ENCODE measurements at places on chromosomes 16 and 17.
A peak's percentile ranks its signal among the peaks of the same experiment; 100 is the strongest.

GRCh38 chr16:79601931-79602627, 1.5 kb upstream of the MAF start:
- DNase-seq, result peak; percentile 76

DNA sequence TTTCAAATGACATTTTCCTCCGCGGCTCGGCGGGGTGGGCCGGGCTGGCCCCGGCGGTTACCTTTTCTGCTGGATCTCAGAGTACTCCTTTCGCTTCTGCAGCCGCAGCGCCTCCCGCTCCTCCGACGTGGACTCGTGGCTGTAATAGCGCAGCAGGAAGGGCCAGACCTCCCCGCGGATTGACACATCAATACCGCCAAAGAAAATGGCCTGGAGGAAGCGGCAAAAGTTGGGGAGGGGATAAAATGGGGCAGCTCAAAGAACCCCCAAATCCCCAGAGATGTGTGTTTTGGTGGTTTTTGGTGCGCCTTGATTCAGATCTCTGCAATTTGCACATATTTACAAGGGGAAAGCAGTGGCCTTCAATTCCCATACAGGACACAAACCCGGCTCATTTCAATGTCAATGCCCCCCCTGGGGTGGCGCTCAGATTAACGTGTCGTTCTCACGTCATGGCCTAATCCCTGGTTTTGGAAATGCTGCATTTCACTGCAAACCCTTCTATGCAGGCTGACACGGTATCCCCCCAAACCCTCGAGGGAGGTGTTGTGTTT, 85.9 kb downstream of the TBC1D16 start:
- DNase-seq, result no peak

GRCh38 chr17:44999433-44999832, 31.3 kb upstream of the C1QL1 start:
- no peak for DNase-seq

- no peak for DNase-seq
Measured at GRCh38 chr16:84843149-84844048, 23.6 kb downstream of the CRISPLD2 start.

- DNase-seq, result peak; percentile 13
Measured at GRCh38 chr16:50841081-50841886, 99.4 kb downstream of the CYLD start.

GRCh38 chr17:6052926-6053325, 17.3 kb upstream of the WSCD1 start:
- DNase-seq, result no peak

DNA sequence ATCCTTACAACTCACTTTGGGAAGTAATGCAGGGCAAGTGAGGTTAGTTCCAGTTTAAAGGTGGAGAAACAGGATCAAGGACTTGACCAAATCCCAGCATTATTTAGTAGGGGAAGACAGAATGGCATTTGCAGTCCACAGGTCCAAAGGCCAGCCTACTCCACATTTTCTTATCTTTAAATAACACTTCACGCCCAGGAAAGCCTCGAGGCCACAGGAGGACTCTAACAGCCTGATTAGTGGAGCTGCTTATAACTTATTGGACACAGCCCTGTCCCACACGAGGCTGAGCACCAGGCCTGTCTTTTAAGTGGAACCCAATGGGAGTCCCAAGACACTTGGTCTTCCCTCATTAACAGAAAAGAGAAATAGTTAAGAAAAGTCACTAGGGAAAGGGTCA, 12.1 kb upstream of the HYDIN start:
- DNase-seq, result no peak

GRCh38 chr17:75774991-75775668, 9.5 kb upstream of the UNK start:
- peak; percentile 26 for DNase-seq

- DNase-seq, result no peak
Measured at GRCh38 chr16:69111216-69111875, 5.9 kb downstream of the HAS3 start.

GRCh38 chr17:42818379-42818778, 5.7 kb downstream of the BECN1 start:
- DNase-seq, result no peak

DNA sequence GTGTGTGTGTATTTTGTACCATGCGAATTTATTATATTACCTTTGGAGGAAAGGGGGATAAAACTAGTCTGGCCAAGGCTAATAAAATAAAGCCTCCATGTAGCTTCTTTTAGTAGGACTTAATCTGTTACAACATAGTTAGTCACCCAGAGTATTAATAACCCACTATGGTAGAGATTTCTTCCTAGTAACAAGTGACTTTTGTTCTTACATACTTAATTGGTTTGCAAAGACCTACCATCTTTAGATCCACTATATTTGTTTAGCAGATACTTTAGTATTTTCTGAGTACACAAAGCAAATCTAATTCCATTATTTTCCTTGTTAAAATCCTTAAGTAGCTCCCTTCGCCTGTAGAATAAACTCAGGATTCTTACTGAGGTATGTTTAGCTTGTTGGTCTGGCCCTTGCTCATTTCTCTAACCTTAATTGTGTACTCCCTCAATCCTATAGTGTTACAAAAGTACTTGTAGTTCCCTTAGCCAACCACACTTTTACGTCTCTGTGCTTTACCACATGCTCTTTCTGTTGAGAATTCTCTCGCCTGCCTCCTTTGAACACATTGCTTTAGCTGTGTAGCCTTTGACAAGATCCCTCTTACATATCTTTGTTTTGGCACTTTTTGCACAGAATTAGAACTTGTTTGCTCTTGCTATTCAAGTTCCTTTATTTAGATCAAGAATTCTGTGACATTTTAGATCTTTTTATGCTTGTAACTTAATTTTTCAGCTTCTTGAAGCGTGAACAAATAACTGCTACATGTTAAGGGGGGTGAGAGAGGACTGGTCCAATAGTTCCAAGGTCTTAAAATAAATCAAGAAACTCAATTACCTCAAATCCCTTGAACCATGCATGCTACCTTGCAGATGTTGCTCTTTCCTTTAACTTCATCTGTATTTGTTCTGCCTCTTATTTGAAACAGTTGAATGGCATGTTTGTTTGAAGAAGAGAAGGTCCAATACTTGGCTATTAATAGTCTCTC, 23.8 kb downstream of the CLTC start:
- no peak for DNase-seq

DNA sequence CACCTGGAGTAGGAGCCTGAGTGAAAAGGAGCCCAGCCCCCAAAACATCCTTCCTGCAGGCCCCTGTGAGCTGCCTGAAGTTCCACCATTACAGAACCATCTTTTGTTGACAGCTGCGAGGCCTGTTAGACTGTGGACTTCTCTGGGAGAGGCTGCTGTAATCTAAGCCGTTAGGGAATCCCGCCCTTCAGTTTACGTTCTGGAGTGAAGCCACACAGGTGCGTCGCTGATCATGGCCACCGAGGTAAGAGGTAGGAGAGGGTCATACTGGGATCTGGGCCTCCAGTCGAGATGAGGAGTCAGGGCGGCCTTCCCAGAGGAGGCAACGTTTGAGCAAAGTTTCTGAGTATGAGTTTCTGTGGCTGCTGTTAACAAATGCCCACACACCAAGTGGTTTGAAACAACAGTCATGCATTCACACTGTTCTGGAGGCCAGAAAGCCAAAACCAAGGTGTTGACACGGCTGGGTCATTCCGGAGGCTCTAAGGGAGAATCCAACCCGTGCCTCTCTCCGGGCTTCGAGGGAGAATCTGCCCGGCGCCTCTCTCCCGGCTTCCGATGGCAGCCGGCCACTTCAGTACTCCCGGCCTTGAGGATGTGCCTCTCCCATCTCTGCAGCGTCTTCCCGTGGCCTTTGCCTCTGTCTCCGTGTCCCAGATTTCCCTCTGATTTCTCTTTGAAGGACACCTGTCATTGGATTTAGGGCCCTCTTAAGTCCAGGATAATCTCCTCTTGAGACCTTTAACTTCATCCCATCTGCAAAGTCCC, 26.6 kb upstream of the ATP2C2 start:
- no peak for DNase-seq

DNA sequence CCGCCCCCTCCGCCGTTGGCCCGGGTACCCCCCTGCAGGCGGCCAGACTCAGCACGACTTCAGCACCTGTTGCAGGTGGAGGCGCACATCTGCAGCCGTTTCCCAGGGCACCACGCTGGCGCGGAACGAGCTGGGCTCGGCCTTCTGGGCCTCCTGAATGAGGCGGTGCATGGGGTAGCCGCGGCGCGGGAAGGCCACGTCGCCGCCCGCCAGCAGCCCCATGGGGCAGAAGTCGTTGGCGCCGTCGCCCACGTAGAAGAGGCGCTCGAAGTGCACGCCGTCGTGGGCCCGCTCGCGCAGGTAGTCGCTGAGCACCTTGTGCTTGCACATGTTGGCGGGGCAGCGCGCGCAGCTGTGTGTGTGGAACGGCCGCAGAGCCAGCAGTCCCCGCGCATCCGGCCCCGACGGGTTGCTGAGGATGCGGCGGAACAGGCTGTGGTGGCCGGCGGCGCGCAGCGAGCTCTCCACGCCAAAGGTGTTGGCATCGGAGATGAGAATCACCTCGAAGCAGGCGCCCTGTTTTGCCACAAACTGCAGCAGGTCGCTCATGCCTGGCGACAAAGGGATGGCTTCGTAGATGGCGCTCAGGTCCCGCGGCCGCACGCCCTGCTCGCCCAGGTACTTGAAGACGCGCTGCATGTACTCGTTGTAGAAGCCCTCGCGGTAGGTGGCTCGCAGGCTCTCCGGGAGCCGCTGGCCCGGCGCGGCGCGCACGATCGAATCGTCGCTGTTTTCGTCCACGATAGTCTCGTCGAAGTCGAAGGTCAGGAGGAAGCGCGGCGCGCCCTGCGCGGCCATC, 6.2 kb downstream of the PHOSPHO1 start:
- peak; percentile 86 for DNase-seq

DNA sequence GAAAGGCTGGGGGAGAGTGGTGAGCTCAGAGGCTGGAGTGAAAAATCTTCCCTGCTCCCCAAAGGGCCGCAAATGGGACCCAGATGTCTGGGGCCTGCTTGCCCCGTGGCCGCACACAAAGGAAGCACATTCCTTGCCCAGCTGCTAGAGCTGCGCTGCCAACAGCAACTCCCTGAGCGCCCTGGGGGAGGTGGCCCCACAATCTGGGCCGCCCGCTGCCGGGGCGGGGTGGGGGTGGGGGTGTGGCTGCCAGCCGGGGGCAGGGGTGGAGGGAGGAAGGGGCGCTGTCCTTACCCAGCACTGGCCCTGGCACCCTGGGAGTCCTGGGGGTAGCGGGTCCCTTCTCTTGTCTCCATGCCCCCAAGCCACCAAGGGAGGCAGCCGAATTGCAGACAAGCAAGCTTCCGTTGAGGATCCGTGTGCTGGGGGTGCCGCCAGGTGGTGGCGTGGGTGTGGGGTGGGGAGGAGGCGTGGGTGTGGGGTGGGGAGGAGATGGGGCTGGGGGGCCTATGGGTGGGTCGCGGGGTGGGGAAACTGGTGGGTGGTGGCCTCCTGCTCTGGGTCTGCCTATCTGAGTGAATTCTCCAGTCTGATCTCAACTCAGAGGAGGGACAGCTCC, 48.4 kb upstream of the PABPN1L start:
- no peak for DNase-seq

- DNase-seq, result no peak
Measured at GRCh38 chr17:39098588-39098987, 52.8 kb downstream of the PLXDC1 start.

DNA sequence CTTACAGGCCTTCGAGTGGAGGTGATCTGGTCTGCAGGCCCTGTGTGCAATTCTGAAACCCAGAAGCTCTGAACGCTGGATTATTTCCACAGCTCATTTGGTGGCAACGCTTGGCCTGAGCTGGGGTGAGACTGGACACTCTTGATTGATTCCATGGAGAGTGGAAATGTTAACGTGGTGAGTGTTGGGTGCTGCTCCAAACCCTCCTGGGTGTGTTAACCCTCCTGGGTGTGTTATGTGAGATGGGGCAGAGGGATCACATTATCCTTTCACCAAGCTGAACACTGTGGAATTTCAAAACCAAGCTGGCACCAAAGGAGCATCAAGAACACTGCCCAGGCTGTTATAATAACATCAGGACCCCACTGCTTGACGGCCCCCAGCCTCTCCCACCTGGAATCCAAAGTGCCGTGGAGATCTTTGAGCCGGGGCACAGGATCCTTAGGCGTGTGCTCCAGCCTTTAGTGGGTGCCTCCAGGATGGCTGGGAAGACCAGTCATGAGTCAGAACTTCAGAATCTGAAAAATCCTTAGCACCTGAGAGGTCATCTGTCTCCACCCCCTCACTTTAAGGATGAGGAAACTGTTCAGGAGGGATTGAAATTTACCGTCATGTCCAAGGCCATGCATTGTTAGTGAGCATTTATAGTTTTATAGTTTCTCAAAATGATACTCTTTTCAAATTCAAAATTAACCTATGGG, 75.0 kb downstream of the RPTOR start:
- DNase-seq, result no peak

DNA sequence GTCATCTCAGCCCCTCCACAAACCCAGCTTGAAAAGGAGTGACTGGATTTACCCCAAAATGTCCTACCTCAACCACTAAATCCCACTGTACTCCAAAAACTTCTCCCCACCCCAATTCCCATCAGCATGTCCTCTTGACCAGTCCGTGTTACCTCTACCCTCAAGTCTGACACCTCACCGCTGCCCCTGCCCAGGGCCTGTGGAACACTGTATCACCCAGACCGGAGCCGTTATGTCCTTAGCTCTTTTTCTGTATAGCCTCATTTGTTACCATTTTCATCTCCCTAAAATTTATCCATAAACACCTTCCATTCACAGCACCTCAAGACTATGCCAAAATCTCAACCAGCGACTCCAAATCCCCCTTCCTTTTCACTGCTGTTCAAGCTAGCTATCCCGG, 2.4 kb downstream of the PHF23 start:
- DNase-seq, result no peak

DNA sequence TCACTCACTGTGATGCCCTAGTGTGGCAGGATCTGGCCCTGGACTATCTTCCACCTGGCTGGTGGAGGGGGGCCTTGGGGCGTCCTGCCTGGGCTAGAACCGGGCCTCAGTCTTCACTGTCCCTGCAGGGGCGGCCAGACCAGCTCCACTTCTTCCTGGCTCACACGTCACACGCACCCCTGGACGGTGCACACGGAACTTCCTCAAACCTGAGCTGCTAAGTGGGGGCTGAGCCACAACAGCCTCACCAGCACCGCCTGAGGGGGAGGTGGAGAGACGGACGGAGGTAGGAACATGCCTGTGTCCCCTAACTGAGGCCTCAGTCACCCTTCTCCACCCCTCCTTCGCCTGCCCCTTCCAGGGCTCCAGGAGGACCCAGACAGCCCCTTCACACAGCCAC, 36.6 kb downstream of the TIMM22 start:
- DNase-seq, result no peak

- no peak for DNase-seq
Measured at GRCh38 chr17:40313668-40314583, 4.9 kb downstream of the RARA start.

GRCh38 chr16:9092282-9092977, 986 bp downstream of the HAPSTR1 start:
- peak; percentile 54 for DNase-seq

- DNase-seq, result no peak
Measured at GRCh38 chr16:63785170-63785569, 1336.7 kb downstream of the CDH11 start.

DNA sequence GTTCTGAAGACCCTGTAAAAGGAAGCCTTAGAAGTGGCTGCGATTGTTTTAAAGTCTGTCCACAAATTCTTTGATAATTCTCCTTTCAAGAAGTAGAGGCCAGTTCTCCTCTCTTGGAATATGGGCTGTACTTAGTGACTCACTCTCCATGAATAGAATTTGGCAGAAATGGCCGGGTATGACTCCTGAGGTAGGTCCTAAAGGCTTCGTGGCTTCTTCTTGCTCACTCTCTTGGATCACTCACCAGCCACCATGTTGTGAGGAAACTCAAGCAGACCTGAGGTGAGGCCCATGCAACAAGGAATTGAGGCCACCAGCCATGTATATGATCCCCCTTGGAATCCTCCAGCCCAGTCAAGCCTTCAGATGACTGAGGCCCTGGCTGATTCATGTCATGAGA, 75.8 kb downstream of the WWOX start:
- DNase-seq, result no peak

- no peak for DNase-seq
Measured at GRCh38 chr16:28038409-28038808, 25.1 kb downstream of the GSG1L start.

Data from immature natural killer cell (primary cell).